Heart left ventricle (tissue), 16 donors: ENCODE measurements at places on chromosomes 16 and 17. TPM values are rescaled to one million over a fixed set of nuclear protein-coding genes. Genes with fewer than 3 reads are reported as not detected.
A peak's percentile ranks its signal among the peaks of the same experiment; 100 is the strongest.

The POLR3E gene
- total RNA-seq: 27.7 TPM

The GPRC5B gene
- total RNA-seq: 78.3 TPM

The UMOD gene
- total RNA-seq: not detected

The TMEM235 gene
- total RNA-seq: not detected

The TBC1D3E gene
- not detected for total RNA-seq

The C16orf89 gene
- total RNA-seq: 18.4 TPM

The ABCC3 gene
- total RNA-seq: 5.1 TPM

The ANKRD11 gene
- total RNA-seq: 63.7 TPM

GRCh38 chr16:48462106-48462740, 77.0 kb upstream of the SIAH1 start:
- H3K27ac ChIP-seq: no peak overlapping the region
- no peaks in the 10 kb centered on the region for H3K27me3 ChIP-seq
- peaks cover 2% of the 10 kb centered on the region for H3K36me3 ChIP-seq
- H3K4me3 ChIP-seq: no peak overlapping the region
- H3K4me1 ChIP-seq: peaks cover 19% of the 10 kb centered on the region

- no peak overlapping the region for H3K4me3 ChIP-seq
- peaks cover 11% of the 10 kb centered on the region for H3K36me3 ChIP-seq
- no peaks in the 10 kb centered on the region for H3K27me3 ChIP-seq
- H3K4me1 ChIP-seq: peaks cover 3% of the 10 kb centered on the region
These were observed 7.3 kb upstream of the RHOT2 start for GRCh38 chr16:660459-661183.

DNA sequence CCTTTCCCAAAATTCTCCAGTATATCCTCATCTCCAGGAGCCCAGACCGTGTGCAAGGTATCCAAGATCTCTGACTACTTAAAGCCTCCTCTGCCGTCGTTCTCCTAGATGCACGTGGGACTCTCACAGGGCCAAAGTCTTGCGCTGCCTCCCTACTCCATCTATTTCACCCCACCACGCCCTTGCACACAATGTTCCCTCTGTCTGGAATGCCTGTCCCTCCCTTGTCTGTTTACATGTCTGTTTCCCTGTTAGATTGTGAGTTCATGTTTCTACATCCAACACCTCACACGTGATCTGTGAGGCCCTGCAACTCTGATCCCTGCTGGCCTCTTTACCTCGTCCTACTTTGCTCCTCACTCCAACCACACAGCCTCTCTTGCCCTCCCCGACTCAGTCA, 4.9 kb upstream of the FZD2 start:
- no peak overlapping the region for H3K27ac ChIP-seq
- H3K27me3 ChIP-seq: no peaks in the 10 kb centered on the region
- H3K36me3 ChIP-seq: no peaks in the 10 kb centered on the region
- H3K4me3 ChIP-seq: no peak overlapping the region
- no peak for DNase-seq
- peaks cover 30% of the 10 kb centered on the region for H3K4me1 ChIP-seq

DNA sequence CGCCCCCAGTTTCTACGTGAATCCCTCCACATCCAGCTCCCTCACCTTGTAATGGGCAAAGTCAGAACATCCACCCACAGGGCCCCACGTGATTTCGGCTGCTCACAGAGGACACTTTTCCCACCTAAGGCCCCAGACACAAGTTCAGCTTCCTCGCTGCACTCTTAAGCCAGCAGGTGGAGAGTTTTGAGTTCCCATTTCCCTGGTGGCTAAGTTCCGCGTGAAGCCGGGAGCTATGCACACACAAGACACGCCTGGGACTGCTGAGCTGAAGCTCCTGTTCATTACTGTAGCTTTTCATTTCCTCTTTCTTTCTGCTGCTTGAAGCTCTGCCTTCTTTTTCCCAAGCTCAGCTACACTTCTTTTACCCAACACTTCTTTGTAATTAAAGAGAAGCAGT, 273.8 kb downstream of the NPIPA8 start:
- no peak overlapping the region for H3K27ac ChIP-seq
- no peaks in the 10 kb centered on the region for H3K27me3 ChIP-seq
- DNase-seq: no peak
- H3K36me3 ChIP-seq: no peaks in the 10 kb centered on the region
- H3K4me3 ChIP-seq: no peak overlapping the region
- H3K4me1 ChIP-seq: no peaks in the 10 kb centered on the region

- H3K27me3 ChIP-seq: no peaks in the 10 kb centered on the region
- no peaks in the 10 kb centered on the region for H3K4me1 ChIP-seq
- H3K27ac ChIP-seq: no peak overlapping the region
- H3K36me3 ChIP-seq: no peaks in the 10 kb centered on the region
- no peak overlapping the region for H3K4me3 ChIP-seq
These were observed 31.0 kb upstream of the TRAP1 start for GRCh38 chr16:3748307-3748706.

- no peak for DNase-seq
- no peak overlapping the region for H3K4me3 ChIP-seq
- peak overlapping the region; percentile 22 for H3K27ac ChIP-seq
- H3K27me3 ChIP-seq: no peaks in the 10 kb centered on the region
These were observed 7.8 kb upstream of the BIRC5 start for GRCh38 chr17:78206298-78206697.

GRCh38 chr16:71365021-71365420, 6.5 kb downstream of the CALB2 start:
- peaks cover 6% of the 10 kb centered on the region for H3K4me1 ChIP-seq
- no peaks in the 10 kb centered on the region for H3K36me3 ChIP-seq
- no peak overlapping the region for H3K27ac ChIP-seq
- DNase-seq: no peak
- H3K27me3 ChIP-seq: no peaks in the 10 kb centered on the region
- H3K4me3 ChIP-seq: no peak overlapping the region

DNA sequence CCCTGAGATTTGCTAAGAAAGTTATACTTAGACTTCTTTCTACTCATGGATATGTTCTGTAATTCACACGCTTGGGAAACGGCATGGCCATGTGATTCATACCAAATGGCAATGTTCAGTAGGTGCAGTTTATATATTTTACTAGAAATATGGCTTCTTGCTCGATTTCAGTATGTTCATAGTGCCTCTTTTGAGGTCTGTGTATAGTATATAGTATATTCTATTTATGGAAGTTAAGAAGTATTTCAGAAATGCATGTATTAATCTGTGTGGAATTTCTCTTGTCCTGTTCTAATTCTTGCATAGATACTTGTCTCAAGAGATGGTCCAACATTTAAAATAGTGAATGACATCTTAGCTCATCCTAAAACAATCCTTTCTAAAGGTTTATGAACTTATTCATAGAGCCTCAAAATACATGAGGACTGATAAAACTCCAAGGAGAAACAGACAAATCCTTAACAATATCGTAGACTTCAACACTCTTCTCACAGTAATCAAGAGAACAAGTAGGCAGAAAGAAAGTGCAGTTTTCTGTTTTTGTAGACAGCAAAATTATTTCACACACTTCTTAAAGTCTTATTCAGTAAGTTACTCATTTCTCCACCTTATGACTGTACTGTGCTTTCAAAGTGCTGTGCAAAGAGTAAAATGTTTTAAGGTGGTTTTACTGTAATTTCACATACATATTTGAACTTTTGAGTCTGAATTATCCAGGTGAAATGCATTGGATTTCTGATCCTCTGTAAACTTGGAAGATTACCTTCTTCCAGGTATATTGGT, 11.1 kb downstream of the BPTF start:
- H3K4me1 ChIP-seq: peaks cover 27% of the 10 kb centered on the region
- no peaks in the 10 kb centered on the region for H3K27me3 ChIP-seq
- no peak overlapping the region for H3K27ac ChIP-seq
- no peaks in the 10 kb centered on the region for H3K36me3 ChIP-seq
- no peak overlapping the region for H3K4me3 ChIP-seq
- no peak for DNase-seq

DNA sequence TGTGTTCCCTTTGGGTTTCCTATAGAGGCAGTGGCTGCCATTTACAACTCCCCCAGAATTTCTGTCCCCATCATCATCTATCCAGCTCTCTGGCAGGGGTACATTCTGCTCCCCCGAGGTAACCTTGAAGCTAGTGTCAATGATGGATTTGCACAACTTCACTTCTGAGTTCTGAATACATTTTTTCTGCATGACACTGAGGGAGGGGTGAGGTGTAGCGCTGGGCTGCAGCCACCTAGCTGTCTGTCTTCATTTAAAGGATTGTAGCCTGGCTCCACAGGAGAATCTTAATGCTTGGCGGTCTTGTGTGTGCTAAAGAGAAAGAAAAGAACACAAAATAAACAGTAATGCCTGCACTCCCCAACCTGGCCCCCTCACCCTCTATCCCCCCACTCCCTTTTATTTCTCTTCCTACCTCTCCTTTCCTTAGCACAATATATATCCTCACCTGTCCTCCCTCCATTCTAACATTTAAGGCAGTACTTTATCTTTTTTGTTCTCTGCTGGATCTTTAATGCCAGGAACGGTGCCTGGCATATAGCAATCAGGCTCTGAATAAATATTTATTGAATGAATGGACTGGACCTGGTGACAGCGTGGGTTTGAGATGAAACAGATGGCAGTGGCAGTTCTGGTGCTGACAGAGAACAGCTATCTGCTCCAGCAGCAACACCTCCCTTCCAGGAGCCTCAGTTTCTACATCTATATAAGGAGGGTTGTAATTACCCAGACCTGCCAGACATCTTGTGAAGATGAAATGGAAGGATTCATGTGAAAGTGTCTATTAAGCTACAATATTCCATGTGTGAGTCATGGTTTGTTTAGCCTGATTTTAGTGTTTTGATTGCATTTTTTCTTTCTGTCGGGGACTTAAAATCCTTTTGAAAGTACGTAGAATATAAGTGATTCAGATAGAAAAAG, 163.5 kb upstream of the CDH11 start:
- no peaks in the 10 kb centered on the region for H3K27me3 ChIP-seq
- peak; percentile 76 for DNase-seq
- peaks cover 15% of the 10 kb centered on the region for H3K4me1 ChIP-seq
- no peak overlapping the region for H3K4me3 ChIP-seq
- H3K36me3 ChIP-seq: no peaks in the 10 kb centered on the region

DNA sequence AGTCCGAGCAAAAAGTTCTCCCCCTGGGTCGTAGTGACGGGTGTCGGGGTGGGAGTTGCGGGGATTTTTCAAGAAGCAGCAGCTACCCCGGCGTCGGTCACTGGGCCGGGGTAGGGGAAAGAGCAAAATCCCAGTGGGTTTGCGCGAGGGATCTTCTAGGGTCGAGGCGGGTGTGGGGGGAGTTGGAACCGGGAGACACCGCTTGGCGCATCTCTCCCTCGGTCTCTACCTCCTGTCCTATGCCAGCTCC, 2.3 kb upstream of the UBTF start:
- H3K27me3 ChIP-seq: no peaks in the 10 kb centered on the region
- H3K27ac ChIP-seq: peak overlapping the region; percentile 99
- no peak for DNase-seq
- H3K4me3 ChIP-seq: peak overlapping the region; percentile 82

GRCh38 chr17:3963237-3964201, 718 bp downstream of the ATP2A3 start:
- no peaks in the 10 kb centered on the region for H3K36me3 ChIP-seq
- no peak overlapping the region for H3K27ac ChIP-seq
- no peak for DNase-seq
- peaks cover 8% of the 10 kb centered on the region for H3K27me3 ChIP-seq
- H3K4me3 ChIP-seq: peak overlapping the region; percentile 65

DNA sequence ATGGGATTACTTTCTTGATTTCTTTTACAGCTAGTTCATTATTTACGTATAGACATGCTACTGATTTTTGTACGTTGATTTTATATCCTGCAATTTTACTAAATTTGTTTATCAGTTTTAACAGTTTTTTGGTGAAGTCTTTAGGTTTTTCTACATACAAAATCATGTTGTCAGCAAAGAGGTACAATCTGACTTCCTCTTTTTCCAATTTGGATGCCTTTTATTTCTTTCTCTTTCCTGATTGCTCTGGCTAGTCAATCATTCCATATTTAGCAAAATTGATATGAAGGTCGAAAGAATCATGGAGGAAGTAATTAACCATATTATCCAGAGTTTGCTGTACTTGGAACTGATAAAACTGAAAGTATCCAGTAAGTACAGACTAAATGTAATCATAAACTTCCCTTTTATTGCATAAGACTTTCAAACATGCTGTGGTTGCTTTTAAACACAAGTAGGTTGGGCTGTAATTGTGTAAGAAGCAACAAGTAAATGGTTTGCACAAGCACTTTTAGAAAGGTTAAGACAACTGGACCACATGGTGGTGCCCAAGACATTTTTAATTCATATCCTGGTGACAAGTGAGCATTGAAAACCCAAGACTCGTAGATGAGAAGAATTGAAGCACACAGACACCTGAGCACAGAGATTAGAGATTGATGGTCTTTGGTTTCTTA, 8.4 kb downstream of the GDE1 start:
- no peak overlapping the region for H3K27ac ChIP-seq
- H3K4me1 ChIP-seq: peaks cover 6% of the 10 kb centered on the region
- no peak overlapping the region for H3K4me3 ChIP-seq
- H3K36me3 ChIP-seq: peaks cover 64% of the 10 kb centered on the region

DNA sequence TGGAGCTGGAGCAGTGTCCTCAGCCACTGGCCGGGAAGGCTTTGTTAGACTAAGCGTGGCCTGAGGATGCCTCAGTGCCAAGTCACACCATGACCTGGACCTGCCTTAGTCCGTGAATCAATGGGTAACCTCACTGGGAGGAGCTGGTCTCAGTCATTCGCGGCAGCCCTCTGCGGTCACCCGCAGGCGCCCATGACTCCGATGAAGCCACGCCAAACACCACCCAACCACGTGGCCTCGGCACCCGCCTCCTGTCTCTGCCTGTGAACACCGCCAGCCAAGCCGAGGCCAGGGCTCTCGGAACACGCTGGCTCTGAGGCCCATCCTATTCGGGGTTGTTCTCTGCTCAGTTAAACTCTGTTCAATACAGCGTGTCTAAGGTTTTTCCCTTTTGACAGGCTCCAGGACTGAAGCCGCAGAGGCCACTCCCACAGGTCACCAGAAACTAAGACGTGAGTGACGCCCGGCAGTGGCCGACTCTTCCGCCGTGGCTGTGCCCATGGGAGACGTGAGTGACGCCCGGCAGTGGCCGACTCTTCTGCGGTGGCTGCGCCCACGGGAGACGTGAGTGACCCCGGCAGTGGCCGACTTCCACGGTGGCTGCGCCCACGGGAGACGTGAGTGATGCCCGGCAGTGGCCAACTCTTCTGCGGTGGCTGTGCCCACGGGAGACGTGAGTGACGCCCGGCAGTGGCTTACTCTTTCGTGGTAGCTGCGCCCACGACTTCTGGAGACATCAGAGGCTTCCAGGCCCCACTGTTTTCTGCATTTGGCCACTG, 16.8 kb upstream of the PABPN1L start:
- H3K36me3 ChIP-seq: peaks cover 41% of the 10 kb centered on the region
- no peak overlapping the region for H3K4me3 ChIP-seq
- DNase-seq: no peak
- no peak overlapping the region for H3K27ac ChIP-seq
- H3K4me1 ChIP-seq: peaks cover 29% of the 10 kb centered on the region
- H3K27me3 ChIP-seq: peaks cover 11% of the 10 kb centered on the region

DNA sequence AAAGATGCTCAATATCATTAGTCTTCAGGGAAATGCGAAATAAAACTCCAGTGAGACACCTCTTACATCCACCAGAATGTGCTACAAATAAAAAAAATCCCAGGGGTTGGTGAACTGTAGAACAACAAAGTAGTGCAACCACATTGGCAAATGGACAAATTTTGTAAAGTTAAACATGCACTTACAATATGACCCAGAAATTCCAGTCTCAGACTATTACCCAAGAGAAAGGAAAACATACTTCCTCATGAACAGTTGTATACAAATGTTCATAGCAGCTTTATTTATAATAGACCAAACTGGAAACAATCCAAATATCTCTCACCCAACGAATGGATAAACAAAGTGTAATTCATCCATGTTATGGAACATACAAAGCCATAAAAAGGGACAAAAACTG, 239.5 kb downstream of the ABCC12 start:
- H3K4me1 ChIP-seq: no peaks in the 10 kb centered on the region
- no peak for DNase-seq
- H3K4me3 ChIP-seq: no peak overlapping the region
- H3K27me3 ChIP-seq: no peaks in the 10 kb centered on the region

- no peaks in the 10 kb centered on the region for H3K4me1 ChIP-seq
- no peaks in the 10 kb centered on the region for H3K27me3 ChIP-seq
- no peak overlapping the region for H3K4me3 ChIP-seq
- DNase-seq: no peak
These were observed 49.2 kb downstream of the CRISPLD2 start for GRCh38 chr16:84868829-84869472.
